Femur (tissue), 1 donor: ENCODE measurements at places on chromosomes 3 and 15.
A peak's percentile ranks its signal among the peaks of the same experiment; 100 is the strongest.

DNA sequence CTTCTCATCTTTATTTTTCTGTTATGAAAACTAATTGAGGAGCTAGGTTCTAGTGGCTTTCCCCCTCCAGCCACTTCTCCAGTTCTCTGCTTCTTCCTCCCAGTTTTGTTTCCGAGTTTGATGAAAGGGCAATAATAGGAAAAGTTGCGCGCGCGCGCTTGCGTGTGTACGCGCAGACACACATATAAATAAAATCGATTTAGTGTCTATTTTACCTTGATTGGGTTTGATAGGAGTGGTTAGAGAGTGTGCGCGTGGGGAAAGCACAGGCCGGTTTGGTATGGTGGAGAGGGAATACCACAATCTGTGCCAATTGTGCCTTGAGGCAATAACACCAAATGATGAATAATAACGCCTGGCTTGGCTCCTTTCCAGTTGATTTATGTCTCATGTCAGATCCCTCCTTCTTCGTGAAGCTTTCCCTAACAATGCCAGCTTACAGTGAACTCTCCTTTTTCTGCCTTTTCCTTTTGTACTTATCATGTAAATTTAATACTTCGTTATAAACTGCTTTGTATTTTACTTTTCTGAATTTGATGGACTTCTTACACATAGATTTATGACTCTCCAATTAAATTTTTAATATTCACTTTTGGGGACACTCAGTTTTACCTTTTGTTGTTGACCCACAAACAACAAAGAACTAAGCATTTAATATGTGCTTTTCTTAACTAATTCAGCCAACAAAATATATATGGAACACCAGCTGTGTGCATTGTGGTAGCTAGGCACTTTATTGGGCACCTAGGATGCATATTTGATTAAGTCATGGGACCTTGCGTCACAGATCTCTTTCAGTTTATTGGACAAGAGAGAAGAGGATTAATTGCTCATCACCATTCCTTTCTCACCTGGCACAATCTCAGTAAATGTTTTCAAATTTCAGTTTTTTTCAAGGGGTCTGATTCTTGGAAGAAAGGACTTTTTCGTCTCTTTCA lies 1.7 kb downstream of the TIPARP start:
- DNase-seq: peak; percentile 36

DNA sequence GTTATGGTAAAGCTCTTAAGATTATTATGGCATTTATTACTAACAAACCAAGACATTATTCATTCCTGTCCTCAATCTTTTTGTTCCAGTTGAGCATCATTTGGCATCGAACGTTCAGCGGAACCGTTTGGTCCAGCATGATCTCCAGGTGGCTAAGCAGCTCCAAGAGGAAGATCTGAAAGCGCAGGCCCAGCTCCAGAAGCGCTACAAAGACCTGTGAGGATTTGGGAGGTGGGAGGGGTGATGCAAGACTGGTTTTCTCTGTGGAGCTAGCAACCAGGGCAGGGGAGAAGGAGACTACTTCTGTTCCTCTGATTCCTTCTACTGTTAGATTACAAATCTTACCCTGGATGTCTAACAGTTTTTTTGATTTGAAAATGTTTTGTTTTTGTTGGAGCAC lies 27.6 kb upstream of the UTS2B start:
- no peak for DNase-seq

- no peak for DNase-seq
These were observed 18.6 kb downstream of the MTHFS start for GRCh38 chr15:79878078-79878705.

DNA sequence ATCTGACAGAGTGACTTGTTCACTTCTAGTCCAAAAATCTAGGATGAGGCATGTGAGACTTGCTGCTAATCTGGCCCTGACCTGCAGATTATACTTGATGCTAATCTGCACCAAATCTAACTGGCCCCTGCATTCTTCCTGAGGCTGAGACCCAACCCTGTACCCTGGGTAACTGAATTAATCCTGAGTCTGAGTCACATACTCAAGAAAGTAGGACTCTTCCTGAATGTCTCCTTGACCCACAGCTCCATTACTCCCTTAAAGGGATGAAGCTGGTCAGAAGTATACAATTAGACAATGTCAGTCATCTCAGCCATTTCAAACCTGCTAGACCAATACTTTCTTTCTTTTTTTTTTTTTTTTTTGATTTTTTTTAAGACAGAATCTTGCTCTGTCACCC lies 25.5 kb downstream of the PTPN9 start:
- no peak for DNase-seq

GRCh38 chr15:27833178-27833577 lies 265.9 kb downstream of the OCA2 start:
- no peak for DNase-seq

DNA sequence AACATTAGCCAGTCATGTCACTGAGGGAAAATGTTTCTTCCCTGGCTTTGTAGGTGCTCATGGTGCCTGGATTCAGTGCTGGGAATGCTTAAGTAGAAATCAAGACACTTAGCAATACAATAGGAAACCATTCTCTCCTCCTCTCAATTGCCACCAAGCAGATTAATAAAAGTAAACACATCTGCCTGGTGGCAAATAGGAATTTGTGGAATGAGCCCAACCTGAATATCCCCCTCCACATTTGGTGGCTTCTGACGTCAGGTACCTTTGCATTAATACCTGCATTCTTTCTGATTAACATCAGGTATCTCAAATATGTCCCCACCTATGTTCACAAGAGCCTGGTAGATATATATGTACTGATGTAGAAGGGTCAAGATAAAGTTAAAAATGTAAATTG lies 42.7 kb downstream of the PPP2R3A start:
- no peak for DNase-seq

DNA sequence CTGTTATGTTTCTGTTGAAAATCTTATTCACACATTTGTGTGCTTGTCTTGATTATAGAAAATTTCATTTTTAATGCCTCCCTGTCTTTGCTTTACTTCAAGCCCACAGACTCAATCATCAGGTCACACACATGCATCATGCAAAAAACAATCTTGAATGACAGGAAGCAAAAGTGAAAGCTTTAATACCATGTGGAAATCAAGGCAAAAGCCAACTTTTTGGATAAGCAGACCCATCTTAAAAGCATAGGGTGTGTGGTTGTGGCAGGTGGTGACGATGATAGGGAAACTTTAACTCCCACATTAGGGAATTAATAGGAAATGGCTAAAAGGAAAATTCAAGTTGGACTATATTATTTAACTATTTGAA lies 155.9 kb upstream of the EOMES start:
- no peak for DNase-seq

DNA sequence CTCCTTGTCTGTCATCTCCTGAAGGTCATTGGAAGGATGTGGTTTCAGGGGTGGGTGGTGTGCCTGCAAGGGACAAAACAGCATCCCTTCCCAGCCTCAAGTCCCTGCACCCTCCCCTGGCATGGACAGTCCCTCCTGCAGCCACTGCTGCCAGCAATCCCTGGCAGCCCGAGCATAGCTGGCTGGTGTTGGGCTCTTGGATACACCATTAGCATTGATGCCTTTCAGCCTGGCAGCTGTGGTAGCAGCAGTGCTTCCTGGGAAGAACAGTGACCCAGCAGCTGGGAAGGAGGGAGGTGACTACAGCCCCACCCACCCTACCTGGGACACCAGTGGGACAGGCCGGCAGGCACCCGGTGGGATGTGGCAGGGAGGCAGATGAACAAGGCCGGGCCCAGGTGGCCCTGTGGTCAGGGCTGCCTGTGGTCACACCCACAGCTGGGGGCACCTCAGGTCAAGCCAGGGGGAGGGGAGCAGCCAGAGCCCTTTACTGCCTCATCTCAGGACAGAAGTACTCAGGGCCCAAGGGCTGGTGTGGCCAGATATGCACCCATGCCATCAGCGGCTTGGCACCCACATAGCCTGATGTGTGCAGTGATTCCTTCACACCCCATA lies 32.9 kb upstream of the TMEM115 start:
- DNase-seq: no peak

DNA sequence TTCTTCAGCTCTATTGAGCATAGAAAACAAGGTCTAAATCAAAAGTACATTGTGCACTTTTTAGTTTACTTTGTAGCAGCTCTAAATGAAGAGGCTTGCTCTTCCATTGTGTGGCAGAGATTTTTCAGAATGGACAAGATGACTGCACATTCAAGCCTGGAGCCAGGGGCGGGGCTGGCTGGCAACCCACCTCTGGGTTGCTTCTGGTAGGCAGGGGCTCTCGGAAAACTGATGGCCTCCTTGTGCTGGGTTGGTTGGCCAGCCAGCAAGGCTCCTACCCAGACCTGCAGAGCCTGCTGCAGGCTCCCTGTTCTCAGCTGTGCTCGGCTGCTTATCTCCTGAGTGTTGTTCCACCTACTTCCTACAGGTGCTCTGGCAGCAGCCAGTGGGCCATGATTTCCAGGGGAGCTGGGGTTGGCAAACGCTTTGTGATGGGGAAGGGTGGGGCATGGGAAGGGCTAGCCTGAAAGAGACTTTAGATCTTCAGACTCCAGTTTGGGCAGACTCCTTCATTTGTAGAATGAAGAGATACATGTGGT lies 8.8 kb downstream of the BSN start:
- no peak for DNase-seq

DNA sequence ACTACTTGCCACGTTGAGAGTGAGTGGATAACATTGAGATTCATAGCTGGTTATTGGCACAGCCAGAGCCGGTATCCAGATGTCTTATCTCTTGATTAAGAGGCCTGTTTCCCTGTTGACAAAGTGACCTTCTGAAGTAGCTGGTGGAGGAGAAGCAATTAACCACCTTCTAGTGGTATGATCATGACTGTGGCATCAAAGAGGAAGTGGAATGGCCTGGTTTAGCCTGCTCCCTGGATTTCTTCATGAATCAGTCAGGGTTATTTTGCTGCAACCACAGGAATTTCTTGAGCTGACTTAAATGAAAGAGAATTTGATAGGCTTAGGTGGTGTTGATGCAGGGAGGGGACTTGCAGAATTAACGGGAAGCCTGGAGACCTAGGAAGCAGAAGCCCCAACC lies 398.3 kb downstream of the MFSD1 start:
- DNase-seq: no peak

GRCh38 chr3:150180334-150180733 lies 209.6 kb upstream of the PFN2 start:
- no peak for DNase-seq

DNA sequence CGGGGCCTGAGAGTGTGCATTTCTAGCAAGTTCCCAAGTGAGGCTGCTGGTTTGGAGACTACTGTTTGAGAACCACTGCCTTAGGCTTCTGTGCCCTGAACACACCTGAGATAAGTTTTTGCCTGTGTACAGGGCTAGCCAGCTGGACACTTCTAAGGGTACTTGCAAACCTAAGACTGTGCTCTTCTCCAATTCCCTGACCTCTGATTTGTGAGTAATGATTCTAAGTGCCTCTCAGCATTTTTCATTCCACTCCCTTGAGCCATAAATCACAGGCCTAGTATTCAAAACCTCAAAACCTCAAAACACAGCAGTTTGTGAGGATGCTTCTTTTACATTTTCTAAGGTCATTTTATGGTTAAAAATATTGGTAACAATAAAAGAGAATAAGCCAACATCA lies 148.4 kb downstream of the CHST2 start:
- DNase-seq: no peak

DNA sequence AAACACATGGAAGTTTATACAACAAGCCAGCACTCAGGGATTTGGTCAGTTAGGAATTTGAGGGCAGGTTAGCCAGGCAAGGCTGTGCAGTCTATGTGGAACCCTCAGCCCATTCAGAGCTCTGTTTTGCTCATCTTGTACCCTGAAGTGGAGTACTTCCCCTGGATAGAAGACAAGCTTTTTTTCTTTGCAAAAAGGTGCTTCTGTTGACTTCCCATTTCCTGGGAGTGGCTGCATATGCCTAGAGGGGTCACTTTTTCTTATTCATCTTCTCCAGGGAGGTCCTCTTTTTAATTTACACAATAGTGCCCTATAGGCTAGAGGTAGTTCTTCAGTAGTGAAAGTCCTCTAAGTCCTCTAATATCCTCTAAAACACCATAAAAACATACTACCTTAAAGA lies 225.0 kb upstream of the P2RY1 start:
- DNase-seq: no peak

DNA sequence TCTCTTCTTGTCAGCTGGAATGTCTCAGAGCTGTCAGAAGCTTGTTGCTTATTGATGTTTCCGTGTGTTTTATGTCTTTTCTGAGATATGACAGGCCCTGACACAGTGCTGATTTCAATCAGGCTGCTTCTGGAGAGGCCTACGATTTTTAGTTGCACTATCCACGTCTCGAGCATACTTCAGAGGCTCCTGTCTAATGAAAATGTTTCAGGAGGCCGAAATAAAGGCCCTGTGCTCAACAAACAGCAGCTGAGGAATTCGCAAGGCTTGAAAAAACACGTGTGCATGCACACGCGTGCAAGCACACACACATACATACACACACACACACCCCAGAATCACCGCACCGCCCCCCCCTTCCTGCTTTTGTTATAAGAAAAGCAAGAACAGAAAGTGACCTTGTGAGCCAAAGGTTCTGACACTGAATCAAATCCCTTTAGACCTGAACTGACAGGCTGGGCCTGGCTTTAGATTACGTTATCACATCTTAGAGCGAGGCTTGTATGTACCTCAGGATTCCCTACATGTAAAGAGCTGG lies 296.6 kb downstream of the NR2F2 start:
- no peak for DNase-seq

GRCh38 chr3:121269389-121269788 lies 276.4 kb downstream of the POLQ start:
- no peak for DNase-seq

DNA sequence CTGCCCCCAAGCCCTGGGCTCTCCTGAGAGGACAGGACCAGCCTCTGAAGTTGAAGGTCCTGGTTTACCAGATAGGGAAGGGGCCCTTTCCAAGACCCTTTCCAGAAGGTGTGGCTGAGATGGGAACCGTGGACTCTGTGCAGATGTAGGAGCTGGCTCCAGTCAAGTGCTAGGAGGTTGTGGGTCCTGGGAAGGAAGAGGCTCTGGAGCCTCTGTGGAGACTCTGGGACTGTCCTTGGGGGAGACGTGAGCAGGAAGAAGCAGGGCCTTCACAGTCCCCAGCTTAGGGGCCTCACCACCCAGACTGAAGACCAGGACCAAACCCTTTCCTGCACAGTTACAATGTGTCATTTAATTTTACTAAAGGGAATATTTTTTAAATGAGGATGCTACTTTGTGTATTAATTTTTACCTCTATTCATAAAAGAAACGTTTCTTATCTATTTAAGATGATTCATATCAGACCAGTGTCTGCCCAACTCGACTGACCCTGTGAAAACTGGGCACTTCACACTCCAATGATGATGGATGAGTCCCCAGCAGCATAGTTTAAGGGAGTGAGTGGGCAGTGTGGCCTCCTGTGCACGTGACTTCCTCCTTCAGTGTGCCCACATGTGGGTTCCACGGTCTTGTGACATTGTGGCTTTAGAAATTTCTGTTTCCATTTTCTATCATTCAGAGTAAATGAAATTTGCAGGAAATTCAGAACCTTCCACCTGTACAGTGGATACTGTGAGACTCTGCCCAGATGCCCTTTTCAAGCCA lies 10.9 kb downstream of the CCR5AS start:
- no peak for DNase-seq

GRCh38 chr3:125072301-125072700 lies 16.5 kb upstream of the HEG1 start:
- no peak for DNase-seq

DNA sequence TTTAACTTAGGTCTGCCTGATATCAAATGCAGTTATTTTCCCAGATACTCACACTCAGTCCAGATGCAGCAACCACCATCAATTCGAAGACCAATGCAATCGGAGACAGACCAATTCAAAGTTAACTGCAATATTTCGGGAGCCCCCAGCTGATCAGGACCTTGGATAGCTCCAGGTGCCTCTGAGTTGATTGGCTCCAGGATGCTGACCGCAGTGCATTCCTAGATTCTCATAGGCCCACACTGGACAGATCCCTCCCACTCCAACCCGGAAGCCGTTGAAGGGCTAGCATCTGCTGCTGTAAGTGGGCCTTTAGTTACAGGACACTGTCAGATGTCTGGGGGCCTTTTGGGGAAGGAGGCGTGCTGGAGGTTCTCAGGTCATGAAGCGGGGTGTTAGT lies 89.5 kb upstream of the ATP2B2 start:
- DNase-seq: peak; percentile 83
